ENCODE measurements at places on chromosomes 13 and 19.

DNA sequence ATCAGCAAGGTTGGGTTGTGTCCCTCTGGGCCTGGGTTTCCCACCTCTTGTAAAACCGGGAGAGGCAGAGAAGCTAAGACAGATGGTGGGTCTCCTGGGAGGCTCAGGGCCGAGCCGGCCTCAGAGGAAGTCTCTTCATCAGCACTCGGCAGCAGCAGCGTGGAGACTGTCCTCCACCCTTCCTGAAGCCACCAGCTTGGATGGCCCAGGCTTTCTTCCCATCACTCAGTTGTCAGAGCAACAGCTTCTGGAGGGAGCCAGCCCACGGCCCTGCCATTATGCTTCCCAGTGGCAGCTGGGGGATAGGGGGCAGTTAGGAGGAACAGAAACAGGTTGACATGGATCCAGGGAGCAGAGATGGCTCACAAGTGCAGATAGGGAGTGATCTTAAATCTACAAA, 191.0 kb downstream of the KATNAL1 start:
- DNase-seq: no peak

DNA sequence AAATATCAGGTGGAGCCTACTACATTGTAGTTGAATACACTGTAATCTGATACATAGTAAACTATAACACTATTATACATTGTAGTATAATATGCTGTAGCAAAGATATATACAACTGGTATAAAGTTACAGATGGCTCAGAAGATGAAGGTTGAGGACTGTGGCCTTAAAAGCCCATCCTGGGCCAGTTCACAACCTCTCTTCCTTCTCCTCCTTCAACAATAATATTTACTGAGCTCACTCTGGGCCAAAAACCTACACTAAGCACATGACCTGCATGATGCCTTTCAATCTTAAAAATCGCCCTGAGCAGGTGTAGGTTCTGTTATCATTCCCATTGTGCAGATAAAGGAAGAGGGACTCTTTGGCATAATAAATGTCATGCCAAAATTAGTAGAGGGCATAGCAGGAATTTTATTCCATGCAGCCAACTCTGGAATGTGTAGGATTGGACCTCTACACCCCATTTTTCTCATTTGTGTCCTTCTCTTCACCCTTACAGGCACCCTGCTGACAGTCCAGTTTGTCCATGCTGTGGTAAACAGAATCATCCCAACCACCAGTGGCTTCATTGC, 14.6 kb upstream of the SIN3B start:
- no peak for DNase-seq

DNA sequence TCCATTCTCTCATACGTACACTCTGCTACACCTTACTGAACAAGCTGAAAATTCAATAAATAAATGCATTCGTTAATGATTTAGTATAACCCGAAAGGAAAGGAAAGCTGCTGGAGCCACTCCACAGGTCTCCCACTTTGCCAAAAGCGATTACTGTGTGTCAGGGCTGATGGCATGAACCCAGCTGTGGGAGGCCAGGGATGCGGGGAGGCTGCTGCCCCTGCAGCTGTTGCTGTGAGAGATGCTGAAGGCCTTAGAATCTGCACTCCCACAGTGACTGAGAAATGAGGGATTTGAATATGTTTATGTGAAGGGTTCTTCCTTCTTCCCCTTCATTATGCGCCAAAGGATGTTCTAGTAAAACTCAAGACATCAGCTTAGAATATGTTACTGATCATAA, 58.7 kb upstream of the NBEA start:
- no peak for DNase-seq

DNA sequence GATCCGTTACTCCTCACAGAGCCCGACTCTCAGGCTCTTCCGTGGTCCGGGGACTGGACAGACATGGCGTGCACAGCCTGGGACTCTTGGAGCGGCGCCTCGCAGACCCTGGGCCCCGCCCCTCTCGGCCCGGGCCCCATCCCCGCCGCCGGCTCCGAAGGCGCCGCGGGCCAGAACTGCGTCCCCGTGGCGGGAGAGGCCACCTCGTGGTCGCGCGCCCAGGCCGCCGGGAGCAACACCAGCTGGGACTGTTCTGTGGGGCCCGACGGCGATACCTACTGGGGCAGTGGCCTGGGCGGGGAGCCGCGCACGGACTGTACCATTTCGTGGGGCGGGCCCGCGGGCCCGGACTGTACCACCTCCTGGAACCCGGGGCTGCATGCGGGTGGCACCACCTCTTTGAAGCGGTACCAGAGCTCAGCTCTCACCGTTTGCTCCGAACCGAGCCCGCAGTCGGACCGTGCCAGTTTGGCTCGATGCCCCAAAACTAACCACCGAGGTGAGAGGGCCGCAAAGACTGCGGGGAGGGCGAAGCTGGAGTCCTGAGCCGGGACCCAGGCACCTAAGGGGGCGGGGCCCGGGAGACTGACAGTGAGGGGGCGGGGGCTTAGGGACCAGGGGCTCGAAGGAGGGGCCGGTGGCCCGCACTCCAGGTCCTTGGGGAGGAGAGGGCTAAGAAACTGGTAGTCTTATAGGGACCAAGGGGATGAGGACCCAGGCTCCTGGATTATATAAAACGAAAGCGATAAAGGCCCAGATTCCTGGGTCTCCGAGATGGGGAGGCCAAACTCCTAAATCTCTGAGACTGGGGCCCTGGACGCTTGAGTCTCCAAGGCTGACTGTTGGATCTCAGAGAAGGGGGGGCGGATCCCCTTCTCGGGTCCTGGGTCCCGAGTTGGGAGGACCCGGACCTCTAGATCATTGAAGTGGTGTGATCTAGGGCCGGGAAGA, 2.0 kb downstream of the ETV2 start:
- DNase-seq: peak; percentile 56

DNA sequence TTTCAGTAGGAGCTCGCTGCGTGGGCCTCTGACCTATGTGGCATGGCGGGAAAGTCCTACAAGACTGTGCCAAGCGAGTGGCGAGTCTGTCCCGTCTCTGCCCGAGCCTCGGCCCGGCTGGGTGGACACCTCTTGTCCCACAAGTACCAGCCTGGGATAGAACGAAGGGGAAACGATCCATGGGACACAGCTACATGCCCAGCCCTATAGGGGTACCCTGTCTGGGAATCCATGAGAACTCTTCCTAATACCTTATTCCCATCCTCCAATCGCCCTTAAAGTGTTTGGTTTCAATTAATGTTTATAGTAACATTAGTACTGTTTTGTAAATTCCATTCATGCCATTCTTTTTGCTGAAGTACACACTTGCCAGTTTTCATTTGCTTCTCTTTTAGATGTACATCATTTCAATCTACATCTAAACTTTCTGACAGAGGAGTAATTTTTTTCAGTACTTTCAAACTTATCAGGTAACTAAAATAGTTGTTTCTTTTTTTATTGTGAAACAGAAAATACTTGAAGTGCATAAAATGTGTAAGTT, 667 bp upstream of the ZNF790 start:
- peak; percentile 6 for DNase-seq

DNA sequence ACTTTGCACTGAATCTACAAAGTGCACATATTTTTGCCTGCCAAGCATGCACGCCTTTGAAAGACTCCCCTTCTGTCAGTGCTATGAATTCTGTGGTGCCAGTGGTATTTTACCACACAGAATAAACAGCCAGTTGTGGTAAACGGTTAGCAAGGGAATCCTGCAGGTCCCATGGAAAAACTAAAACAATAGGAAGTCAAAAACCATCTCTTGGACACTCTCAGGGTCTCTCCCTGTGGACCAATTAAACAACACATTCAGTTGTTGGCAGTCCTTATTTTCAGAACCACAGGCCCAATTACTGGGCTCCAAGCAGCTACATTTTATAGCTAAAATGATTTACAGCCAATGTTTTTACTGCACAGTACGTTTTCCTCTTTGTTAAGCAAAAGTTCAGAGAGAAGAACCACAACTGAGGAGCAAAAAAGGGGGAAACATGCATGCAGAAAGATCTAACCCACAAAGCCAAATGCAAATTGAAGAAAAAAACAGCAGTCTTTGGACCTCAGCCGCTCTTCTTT, 116.9 kb downstream of the KCTD12 start:
- DNase-seq: no peak

DNA sequence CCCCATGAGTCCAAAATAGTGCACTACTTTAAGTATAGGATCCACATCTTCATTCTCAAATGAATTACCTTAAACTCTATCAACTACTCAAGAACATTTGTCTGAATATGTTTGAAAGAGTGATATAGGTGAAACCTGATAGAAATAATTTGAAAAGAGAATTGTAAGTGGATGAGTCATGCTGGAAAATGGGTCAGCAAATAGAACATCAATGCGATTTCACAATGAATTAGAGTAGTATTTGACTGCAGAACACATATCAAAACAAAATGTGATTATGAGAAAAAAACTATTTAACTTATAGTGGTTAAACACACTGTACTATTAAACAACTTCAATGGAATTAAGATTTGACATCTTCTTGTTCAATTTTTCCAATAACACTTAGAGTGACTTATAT, 300.6 kb upstream of the KLHL1 start:
- DNase-seq: no peak

DNA sequence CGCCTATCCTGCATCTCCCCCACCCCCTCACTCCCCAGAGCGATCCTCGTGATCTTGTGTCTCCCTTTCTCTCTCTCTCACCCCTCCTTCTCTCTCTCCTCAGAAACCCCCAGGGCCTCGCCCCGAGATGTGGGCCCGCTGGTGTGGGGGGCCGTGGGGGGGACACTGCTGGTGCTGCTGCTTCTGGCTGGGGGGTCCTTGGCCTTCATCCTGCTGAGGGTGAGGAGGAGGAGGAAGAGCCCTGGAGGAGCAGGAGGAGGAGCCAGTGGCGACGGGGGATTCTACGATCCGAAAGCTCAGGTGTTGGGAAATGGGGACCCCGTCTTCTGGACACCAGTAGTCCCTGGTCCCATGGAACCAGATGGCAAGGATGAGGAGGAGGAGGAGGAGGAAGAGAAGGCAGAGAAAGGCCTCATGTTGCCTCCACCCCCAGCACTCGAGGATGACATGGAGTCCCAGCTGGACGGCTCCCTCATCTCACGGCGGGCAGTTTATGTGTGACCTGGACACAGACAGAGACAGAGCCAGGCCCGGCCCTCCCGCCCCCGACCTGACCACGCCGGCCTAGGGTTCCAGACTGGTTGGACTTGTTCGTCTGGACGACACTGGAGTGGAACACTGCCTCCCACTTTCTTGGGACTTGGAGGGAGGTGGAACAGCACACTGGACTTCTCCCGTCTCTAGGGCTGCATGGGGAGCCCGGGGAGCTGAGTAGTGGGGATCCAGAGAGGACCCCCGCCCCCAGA, 12.8 kb upstream of the TOMM40 start:
- DNase-seq: no peak

DNA sequence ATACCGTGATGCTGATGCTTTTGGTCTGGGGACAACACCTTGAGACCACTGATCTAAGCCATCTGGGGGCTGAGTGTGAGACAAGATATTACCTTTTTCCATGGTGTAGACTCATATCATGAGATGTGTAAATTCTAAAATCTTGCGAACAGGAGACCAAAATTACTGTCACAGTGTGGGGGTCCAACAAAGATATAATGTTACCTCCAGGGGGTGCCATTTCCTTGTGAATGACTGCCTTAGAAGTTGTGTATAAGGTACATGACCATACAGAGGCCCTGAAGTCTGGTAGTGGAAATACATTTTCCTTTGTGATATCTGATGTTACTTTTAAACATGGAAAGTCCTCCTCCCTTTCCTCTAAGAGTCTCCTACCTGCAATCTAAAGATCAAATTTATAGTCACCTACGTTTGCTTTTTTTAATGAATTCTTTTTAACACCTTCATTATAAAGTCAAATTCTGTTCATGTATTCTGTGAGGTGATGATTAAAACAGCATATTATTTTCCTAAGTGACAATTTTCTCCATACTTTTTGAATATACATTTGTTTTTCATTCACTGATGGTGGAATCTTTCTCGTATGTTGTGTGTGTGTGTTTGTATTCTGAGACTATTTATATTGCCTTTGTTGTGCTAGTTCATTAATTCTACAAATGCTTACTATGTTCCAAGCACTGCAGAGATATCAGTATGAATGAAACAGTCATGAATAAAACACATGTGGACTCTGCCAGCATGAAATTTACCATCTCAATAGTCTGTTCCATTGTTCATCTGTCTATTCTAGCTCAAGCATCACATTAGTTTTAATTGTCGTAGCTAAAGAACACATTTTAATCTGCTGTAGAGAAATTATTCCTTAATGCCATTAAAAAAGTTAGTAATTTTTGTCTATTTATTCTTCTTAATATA, 113.7 kb downstream of the RFC3 start:
- no peak for DNase-seq

GRCh38 chr13:52447354-52447753, 3.1 kb downstream of the VPS36 start:
- no peak for DNase-seq

GRCh38 chr13:49443357-49443703, 534 bp downstream of the CAB39L start:
- no peak for DNase-seq

DNA sequence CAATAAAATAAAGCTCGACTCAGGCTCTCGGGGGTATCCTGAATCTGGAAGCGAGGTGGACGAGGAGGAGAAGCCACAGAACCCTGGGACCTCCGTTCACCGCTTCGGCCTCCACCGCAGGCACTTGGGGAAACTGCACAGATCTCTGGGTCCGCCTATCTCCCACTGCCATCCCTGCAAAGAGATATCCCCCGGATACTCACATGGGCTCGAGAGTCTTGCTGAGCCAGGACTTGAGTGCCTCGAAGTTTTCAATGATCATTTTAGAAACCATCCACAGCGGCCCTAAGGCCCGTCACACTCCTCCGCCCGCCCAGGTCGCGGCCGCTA, 589 bp downstream of the RBM26 start:
- no peak for DNase-seq

- no peak for DNase-seq
Measured at GRCh38 chr13:21719463-21719862, 48.6 kb downstream of the FGF9 start.

GRCh38 chr13:97798836-97799235, 154.6 kb upstream of the IPO5 start:
- no peak for DNase-seq

DNA sequence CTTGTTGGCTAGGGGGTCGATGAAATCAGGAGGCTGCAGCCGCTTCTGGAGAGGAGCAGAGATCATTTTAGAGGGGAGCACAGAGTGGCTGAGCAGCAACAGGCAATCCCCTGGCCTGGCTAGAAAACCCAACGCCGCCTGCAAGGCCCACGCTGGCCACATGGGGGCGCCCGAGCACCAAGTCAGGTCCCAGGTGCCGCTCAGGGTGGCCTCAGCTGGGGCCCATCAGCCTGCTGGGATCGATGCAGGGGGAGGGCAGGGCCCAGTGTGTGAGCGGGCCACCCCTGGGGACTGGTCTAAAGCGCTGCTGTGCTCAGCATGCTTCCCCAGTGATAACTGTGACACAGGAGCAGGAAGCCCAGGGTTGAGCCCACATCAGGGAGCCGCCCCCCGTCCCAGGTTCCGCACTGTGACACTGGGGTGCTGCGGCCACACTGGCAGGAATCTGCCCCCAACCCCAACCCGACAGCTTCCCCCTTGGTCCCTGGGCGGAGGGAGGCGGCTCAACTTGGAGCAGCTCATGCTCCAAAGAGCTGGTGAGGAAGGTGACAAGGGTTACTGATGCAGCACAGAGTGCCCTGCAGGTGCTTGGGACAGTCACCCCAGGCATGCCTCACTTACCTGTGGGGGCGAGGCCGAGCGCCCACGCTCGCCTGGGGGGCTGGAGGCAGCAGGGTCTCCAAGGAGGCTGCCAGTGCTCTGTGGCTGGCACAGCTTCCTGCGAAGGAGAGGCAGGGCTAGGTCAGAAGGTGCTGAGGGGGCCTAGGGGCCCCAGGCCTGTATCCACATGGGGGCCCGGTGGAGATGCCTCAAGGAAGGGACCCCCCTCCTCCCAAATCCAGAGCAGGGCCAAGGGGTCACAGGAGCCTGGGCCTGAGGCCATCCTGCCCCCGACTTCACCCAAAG, 13.3 kb upstream of the ISYNA1 start:
- peak; percentile 69 for DNase-seq

- DNase-seq: no peak
Measured at GRCh38 chr19:38718747-38719543, 25.3 kb downstream of the CAPN12 start.

Data from activated gamma-delta T cell (primary cell).